ENCODE measurements at places on chromosomes 4 and X.

GRCh38 chrX:40172401-40173142, 74.8 kb upstream of the BCOR start:
- peak; percentile 57 for DNase-seq

- DNase-seq: peak; percentile 0
Measured at GRCh38 chrX:100946299-100946927, 17.7 kb upstream of the XKRX start.

GRCh38 chr4:5156682-5157081, 105.4 kb downstream of the STK32B start:
- peak; percentile 85 for DNase-seq

GRCh38 chr4:6920171-6920570, 10.5 kb downstream of the TBC1D14 start:
- DNase-seq: no peak

GRCh38 chr4:70577220-70577927, 14.7 kb upstream of the AMBN start:
- DNase-seq: no peak

All from AG10803 (cell line).